ENCODE measurements at places on chromosomes 5 and 9. TPM values are rescaled to one million over a fixed set of nuclear protein-coding genes. Genes with fewer than 3 reads are reported as not detected.
A peak's percentile ranks its signal among the peaks of the same experiment; 100 is the strongest.

- H3K27ac ChIP-seq = no peak overlapping the region
- no peaks in the 10 kb centered on the region for H3K36me3 ChIP-seq
- no peak for DNase-seq
- no peaks in the 10 kb centered on the region for H3K4me1 ChIP-seq
- H3K4me3 ChIP-seq = no peak overlapping the region
- H3K27me3 ChIP-seq = no peaks in the 10 kb centered on the region
These were observed 7.6 kb downstream of the CRAT start for GRCh38 chr9:129102791-129103594.

- no peak overlapping the region for H3K4me3 ChIP-seq
- H3K4me1 ChIP-seq = no peaks in the 10 kb centered on the region
- H3K27me3 ChIP-seq = no peaks in the 10 kb centered on the region
- H3K36me3 ChIP-seq = no peaks in the 10 kb centered on the region
- no peak for DNase-seq
- H3K27ac ChIP-seq = no peak overlapping the region
These were observed 219.5 kb downstream of the PRR16 start for GRCh38 chr5:120683580-120683979.

GRCh38 chr5:149154650-149155049 is 13.4 kb downstream of the ABLIM3 start:
- H3K4me1 ChIP-seq = no peaks in the 10 kb centered on the region
- no peak overlapping the region for H3K4me3 ChIP-seq
- H3K27ac ChIP-seq = no peak overlapping the region
- no peaks in the 10 kb centered on the region for H3K36me3 ChIP-seq
- H3K27me3 ChIP-seq = peaks cover 3% of the 10 kb centered on the region

DNA sequence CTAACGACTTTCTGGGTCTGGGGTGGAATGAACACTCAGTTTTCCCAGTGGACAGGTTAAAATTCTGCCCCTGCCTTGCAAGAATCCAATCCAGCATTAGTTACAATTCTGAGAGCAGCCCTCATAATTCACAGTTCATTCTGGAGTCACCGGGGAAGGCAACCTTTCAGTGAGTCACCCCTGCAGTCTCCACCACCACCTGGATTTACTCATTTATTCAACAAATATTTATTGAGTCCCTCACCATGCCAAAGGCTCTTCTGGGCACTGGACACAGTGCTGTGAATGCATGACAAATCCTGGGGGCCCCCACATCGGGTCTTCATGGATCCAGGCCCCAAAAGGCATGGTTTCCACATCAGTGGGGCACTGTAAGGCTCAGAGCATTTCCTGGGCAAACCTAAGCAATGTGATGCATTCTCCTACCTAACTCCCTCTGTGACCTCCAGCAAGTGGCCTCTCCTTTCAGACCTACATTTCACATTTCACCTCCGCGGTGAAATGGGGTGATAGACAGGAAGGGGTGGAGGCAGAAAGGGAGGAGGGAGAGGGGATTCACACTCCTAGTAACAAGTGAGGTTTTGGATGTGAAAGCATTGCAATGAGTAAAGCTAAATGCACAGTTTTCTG is 6.4 kb upstream of the MSX2 start:
- H3K4me3 ChIP-seq = no peak overlapping the region
- no peaks in the 10 kb centered on the region for H3K36me3 ChIP-seq
- peaks cover 37% of the 10 kb centered on the region for H3K27me3 ChIP-seq
- DNase-seq = no peak
- H3K4me1 ChIP-seq = no peaks in the 10 kb centered on the region
- H3K27ac ChIP-seq = no peak overlapping the region

- no peaks in the 10 kb centered on the region for H3K4me1 ChIP-seq
- DNase-seq = no peak
- H3K36me3 ChIP-seq = no peaks in the 10 kb centered on the region
- no peak overlapping the region for H3K4me3 ChIP-seq
- no peaks in the 10 kb centered on the region for H3K27me3 ChIP-seq
These were observed 23.0 kb downstream of the COL15A1 start for GRCh38 chr9:98966676-98967075.

DNA sequence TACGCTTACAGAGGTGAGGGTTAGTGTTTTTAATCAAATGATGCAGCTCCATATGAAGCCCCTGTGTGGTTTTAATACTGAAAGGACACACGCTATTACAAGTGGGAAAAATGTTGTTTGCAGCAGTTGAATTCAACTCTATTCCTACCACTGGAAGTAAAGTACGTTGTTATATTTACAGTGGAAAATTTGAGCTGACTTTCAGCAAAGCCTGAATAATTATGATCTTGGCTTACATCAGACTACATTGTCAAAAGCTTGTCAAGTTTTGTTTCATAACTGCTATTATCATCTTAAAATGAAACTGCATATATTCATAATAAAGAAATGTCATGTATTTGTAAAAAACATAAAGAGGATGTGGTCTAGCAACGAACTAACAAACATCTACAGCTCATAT is 818.5 kb downstream of the SEMA5A start:
- no peak for DNase-seq
- H3K27ac ChIP-seq = no peak overlapping the region
- H3K4me1 ChIP-seq = no peaks in the 10 kb centered on the region
- H3K27me3 ChIP-seq = no peaks in the 10 kb centered on the region

- H3K4me3 ChIP-seq = no peak overlapping the region
- no peaks in the 10 kb centered on the region for H3K36me3 ChIP-seq
These were observed 22.5 kb downstream of the MEF2C start for GRCh38 chr5:88860501-88860900.

- no peak overlapping the region for H3K27ac ChIP-seq
- no peak overlapping the region for H3K4me3 ChIP-seq
- DNase-seq = no peak
- no peaks in the 10 kb centered on the region for H3K27me3 ChIP-seq
These were observed 188.2 kb downstream of the SGCD start for GRCh38 chr5:156515121-156515520.

- H3K36me3 ChIP-seq = no peaks in the 10 kb centered on the region
- peaks cover 17% of the 10 kb centered on the region for H3K4me1 ChIP-seq
- peaks cover 33% of the 10 kb centered on the region for H3K27me3 ChIP-seq
- no peak overlapping the region for H3K27ac ChIP-seq
These were observed 4.3 kb upstream of the ITGA1 start for GRCh38 chr5:52783226-52783959.

DNA sequence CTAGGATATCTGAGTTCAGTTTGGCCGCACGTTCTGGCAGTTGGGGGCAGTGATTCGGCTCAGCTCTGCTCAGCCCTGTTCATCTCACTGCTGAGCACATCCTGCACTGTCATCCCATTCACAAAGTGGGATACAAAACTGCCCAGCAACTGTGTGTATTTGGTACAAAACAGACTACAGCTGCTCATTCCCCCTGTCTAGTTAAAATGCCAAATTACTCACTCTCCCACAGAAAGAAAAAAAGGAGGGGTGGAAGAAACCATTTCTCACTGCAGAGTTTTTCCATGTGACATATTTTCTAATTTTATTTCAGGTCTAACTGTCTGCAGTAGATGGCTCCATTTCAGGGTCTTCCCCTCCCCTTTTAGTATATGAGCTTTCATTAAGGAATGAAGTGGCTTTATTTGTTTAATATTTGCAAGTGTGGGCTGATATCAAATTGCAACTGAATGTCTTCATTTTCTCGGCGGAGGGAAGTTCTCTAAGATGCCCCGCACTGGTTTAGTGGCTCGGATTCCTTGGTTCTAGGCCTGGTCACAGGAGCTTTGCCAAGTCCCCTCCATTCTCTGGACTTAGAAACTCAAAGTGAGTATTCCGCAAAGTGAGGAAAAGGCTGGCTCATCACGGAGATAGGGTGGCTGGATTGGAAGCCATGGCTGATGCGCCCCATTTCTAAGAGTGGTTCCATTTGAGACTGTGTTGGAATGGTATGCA is 14.7 kb downstream of the COL15A1 start:
- no peak for DNase-seq
- H3K4me3 ChIP-seq = no peak overlapping the region
- H3K27me3 ChIP-seq = peaks cover 7% of the 10 kb centered on the region

DNA sequence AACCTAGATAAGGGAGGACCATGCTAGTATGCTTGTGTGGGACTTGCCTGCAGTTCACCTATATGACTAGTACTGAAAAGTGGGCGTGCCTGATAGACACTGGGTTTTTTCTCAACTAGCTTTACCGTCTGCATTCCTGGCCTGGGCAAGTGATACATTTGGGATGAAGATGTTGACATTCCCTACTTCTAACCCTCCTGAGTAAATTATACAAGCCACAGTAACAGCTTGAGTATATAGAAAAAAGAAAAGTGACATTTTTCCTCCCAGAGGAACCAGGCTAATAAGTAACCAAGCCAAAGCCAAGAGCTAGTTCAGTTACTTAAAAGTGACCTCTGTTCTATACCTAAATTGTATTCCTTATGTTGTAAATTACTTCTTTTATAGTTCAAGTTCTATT is 153.8 kb upstream of the CYLC2 start:
- DNase-seq = no peak
- H3K36me3 ChIP-seq = no peaks in the 10 kb centered on the region
- no peak overlapping the region for H3K27ac ChIP-seq
- no peaks in the 10 kb centered on the region for H3K27me3 ChIP-seq
- no peaks in the 10 kb centered on the region for H3K4me1 ChIP-seq

DNA sequence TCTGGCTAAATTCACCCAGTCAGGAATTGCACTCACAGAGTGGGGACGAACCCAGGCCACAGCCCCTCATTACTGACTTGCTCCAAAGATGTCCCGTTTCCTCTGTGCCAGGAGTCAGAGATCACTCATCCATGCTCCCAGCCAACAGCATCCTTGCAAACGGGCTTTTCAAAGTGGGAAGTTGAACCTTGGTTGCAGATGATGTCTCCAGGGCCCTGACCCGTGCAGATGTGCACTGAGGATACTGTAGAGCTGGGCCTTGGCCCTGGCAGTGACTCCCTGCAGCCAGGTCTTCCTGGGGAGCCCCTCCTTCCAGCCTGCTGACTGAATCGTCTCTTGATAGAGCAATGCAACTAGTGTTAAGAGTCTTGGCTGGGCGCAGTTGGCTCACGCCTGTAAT is 22.3 kb downstream of the TCF7 start:
- H3K36me3 ChIP-seq = peaks cover 56% of the 10 kb centered on the region
- peak overlapping the region; percentile 18 for H3K4me3 ChIP-seq
- no peak for DNase-seq
- H3K4me1 ChIP-seq = peaks cover 94% of the 10 kb centered on the region

DNA sequence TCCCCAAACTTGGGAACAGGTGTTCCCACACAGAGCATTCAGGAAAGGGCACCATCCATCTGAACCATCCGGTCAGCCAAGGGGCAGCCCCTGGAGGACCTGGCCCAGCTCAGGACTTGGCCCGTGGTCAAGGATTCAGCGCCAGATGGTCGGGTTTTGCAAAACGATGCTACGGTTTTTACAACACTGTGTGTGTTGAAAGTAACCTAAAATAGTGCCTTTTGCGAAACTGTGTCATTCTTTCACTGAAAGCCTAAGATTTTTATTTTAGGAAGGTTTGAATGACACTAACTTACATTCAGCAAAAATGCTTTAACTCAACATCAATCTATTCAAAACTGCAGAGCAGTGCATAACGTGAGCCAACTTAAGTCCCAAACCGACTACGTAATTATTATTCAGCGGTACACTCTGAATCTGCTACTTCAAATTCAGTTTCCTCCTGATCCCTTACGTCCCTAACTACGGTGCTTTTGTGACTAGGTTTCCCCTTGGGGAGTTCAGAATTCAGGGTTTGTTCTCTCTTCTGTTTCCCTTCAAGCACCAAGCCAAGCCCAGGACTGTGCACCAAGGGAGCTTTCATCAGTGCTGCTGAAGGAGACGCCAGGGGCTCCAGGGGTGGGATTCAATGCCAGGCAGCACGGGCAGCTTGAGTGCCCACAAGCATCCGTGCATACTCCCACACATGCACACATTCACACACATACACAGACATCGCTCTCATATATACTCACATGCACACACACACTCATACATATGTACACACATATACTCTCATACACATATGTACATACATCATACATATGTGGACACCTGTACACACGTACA is 25.8 kb downstream of the LPCAT1 start:
- H3K4me3 ChIP-seq = no peak overlapping the region
- H3K27me3 ChIP-seq = no peaks in the 10 kb centered on the region
- no peak overlapping the region for H3K27ac ChIP-seq
- peaks cover 10% of the 10 kb centered on the region for H3K36me3 ChIP-seq

- no peaks in the 10 kb centered on the region for H3K4me1 ChIP-seq
- H3K36me3 ChIP-seq = no peaks in the 10 kb centered on the region
- no peak overlapping the region for H3K4me3 ChIP-seq
- no peak overlapping the region for H3K27ac ChIP-seq
These were observed 490.2 kb upstream of the RORB start for GRCh38 chr9:74006935-74007334.

Gene GLRA1
- total RNA-seq = not detected

Gene LHFPL2
- total RNA-seq = 0.47 TPM

Gene IL3
- total RNA-seq = not detected

Gene CHSY3
- not detected for total RNA-seq

Gene PGM5
- total RNA-seq = not detected

Gene MEGF9
- total RNA-seq = 17.8 TPM

Gene GFPT2
- not detected for total RNA-seq
